ENCODE measurements at places on chromosomes 16 and 17.

- no peak for DNase-seq
Observed at GRCh38 chr17:73226556-73227172, 33.8 kb downstream of the COG1 start.

DNA sequence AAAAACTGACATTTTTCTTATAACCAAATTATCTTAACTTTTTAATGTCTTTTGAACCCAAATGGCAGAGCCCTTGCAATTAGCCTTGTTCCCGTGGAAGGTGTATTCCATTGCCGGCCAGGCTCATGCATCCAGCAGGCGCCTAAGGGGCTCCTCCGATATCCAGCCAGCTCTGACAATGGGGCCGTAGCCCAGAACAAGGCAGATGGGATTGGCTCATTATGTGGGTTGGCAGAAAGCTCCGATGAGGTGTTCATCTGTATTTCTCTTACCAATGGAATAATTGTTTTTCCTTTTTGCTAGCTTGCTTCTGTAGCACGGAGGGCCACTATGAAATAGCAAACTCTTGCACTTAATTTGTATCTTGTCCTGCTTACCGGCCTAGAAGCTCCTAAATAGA, 208.2 kb upstream of the CHMP6 start:
- DNase-seq: no peak

DNA sequence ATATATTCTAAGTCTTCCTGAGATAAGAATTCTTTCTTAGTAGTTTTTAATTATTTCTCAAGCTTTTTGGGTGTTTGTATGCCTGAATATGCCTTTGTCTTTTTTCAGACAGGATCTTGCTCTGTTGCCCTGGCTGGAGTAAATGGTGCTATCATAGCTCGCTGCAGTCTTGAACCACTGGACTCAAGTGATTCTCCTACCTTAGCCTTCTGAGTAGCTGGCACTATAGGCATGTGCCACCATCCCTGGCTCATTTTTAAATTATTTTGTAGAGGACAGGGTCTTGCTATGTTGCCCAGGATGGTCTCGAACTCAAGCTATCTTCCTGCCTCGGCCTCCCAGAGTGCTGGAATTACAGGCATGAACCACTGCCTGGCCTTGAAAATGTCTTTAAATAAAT, 41.6 kb downstream of the MAP2K4 start:
- DNase-seq: no peak

DNA sequence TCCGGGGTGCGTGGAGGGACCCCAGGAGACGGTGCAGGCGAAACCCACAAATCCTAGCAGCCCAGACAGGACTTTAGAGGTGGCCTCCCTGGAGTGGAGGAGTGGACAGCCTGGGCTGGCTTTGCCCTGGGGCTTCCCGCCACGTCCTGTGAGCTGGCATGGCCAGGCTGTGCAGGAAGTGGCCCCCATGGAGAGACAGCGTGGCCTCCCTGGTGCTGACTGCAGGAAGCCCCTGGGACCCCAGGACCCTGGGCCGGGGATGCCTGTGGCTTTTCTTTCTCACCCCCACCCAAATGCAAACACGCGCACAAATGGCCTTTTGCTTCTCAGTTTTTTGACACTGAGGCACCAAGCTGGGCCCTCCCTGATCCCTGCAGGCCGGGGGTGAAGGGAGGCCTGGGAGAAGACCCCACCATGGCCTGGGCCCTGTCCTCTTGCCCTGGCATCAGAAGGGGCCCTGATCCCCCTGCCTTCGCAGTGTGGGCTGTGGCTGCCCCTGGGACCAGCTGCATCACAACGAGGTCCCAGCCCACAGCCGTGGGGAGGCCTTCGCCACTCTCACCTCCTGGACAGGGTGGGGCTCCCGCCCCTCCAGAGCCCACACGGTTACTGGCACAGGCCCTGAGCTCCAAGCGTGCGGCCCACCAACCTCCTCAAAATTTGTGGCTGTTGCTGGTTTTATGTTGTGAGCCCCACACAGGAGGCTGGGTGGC, 51.6 kb upstream of the PABPN1L start:
- no peak for DNase-seq

GRCh38 chr17:557371-557770, 157.3 kb downstream of the VPS53 start:
- no peak for DNase-seq

GRCh38 chr17:4433515-4434031, at the start of gene SPNS3:
SPNS3 (plus strand) TSS chr17:4433940; CDS start chr17:4433968, 28 bp downstream.
- DNase-seq: peak; percentile 24

GRCh38 chr17:76672270-76672851, 28.8 kb upstream of the ST6GALNAC1 start:
- no peak for DNase-seq

GRCh38 chr17:71441098-71441497, 679.7 kb upstream of the SOX9 start:
- no peak for DNase-seq

- no peak for DNase-seq
Observed at GRCh38 chr17:65249774-65250173, 112.6 kb downstream of the RGS9 start.

DNA sequence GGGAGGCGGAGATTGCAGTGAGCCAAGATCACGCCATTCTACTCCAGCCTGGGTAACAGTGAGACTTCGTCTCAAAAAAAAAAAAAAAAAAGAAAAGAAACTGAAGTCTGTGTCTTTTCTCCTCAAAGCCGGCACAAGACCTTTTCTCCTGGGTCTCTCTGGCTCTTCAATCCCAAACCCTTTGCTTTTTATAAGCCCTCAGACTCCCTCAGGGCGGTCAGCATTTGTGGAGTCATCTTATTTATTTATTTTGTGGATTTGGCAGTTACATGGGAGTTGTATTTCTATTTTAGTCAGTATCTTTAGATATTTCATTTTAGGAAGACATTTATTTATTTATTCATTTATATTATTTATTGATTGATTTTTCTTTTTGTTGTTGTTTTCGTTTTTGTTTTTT, 57.7 kb upstream of the MAP3K14 start:
- DNase-seq: no peak

GRCh38 chr16:86783636-86784626, 205.6 kb downstream of the FOXL1 start:
- DNase-seq: no peak

GRCh38 chr17:70278844-70279462, 109.6 kb downstream of the KCNJ2 start:
- DNase-seq: no peak

DNA sequence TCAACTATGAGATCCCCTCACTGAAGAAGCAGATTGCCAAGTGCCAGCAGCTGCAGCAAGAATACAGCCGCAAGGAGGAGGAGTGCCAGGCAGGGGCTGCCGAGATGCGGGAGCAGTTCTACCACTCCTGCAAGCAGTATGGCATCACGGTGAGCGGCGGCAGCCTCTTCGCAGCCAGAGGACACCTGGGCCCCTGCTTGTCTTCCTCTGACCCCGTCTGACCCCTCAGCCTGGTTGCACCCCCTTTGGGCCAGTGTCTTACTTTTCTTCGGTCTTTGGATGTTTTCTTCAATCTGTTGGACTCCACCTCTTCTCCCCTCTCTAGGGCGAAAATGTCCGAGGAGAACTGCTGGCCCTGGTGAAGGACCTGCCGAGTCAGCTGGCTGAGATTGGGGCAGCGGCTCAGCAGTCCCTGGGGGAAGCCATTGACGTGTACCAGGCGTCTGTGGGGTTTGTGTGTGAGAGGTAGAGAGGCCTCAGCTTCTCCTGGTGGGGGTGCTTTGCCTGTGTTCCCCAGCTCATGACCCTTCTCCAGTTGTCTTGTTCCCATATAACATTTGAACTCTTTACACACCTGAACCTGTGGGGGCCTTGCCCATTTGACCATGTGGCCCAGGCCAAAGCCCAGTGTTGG, 4.4 kb downstream of the CDK5RAP3 start:
- DNase-seq: no peak

- no peak for DNase-seq
Observed at GRCh38 chr17:69232650-69233049, 4.0 kb upstream of the ABCA10 start.

- DNase-seq: no peak
Observed at GRCh38 chr17:13862346-13862745, 207.0 kb upstream of the COX10 start.

DNA sequence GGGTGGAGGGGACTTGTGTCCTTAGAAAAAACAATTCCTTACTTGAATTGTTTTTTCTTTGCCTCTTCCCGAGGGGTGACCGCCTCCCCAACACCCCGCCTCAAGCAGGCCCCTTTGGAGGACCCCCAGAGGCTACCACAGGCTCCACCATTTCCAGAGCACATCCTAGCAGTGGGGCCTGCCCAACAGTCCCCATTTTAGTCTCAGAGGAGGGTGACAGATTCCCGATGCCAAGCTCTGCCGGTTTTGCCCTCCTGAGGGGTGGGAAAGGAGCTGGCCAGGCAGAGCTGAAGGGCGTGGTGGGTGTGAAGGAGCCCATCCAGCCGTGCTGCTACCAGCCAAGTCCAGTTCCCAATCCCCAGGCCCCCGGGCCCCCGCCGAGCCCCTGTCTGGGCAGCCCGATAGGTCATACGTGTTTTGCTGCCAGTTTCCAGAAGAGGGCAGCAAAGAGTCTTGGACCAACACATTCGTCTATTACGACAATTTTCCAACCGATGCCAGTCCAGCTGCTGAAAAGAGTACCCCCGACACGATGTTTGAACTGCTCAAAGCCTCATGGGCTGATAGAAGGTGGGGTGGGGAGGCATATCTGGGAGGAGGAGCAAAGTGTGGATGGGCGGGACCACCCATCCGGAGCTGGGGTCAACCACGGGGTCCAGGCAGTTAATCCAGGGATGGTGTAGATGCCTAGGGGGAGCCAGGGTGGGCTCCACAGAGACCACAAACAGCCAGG, 18.8 kb upstream of the GAA start:
- peak; percentile 19 for DNase-seq

- DNase-seq: no peak
Observed at GRCh38 chr17:58332778-58333735, 4.5 kb upstream of the TSPOAP1 start.

- no peak for DNase-seq
Observed at GRCh38 chr16:66574081-66574480, 5.2 kb upstream of the CMTM2 start.

DNA sequence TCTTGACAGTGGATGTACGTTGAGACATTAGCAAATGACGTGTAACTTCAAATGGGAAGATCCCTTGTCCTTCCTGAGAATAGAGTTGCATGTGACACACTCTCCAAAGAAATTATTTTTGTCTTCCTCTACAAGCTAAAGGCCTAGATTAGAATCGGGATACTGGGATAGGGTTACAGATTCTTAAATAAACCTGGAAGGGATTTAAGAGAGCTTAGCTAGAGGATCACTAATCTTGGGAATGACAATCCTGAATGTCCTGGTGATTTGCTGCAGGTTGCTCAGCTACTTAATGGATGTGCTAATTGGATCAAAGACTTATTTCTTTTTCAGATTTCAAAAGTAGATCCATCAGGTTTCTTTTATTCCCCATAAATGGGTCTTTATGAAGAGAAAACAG, 101.9 kb downstream of the KCNJ2 start:
- no peak for DNase-seq

GRCh38 chr16:86597880-86598606, 19.7 kb downstream of the FOXL1 start:
- DNase-seq: no peak

- no peak for DNase-seq
Observed at GRCh38 chr17:50265212-50265611, 9.1 kb upstream of the TMEM92 start.

- DNase-seq: no peak
Observed at GRCh38 chr17:49490276-49490675, 4.8 kb upstream of the NGFR start.

GRCh38 chr16:86426063-86426642, 84.2 kb upstream of the FOXF1 start:
- DNase-seq: no peak

- no peak for DNase-seq
Observed at GRCh38 chr16:87740441-87740840, 25.3 kb downstream of the KLHDC4 start.

GRCh38 chr17:8151120-8151640, 1.0 kb downstream of the PER1 start:
- DNase-seq: peak; percentile 71

- DNase-seq: no peak
Observed at GRCh38 chr16:58589326-58589905, 40.2 kb downstream of the CNOT1 start.

DNA sequence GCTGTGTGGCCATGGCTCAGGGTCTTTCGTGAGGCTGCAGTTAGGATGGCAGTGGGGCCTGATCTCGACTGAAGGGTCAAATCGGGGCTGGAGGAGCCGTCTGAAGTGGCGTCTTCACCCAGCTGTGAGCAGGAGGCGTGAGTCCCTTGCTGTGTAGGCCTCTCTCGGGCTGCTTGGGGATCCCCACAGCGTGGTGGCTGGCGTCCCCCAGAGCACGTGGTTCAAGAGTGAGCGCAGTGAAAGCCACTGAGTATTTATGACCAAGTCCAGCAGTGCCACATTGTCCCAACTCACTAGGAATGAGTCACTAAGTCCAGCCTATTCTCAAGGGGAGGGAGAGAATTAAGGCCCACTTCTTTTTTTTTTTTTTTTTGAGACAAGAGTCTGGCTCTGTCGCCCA, 11.7 kb upstream of the TCF25 start:
- DNase-seq: no peak

All from bone marrow (tissue), 2 donors.